Heart right ventricle (tissue), 16 donors: ENCODE measurements at places on chromosomes 5 and 9. TPM values are rescaled to one million over a fixed set of nuclear protein-coding genes. Genes with fewer than 3 reads are reported as not detected.

RNF130 gene
- polyA plus RNA-seq: 33.6 TPM

BTNL8 gene
- polyA plus RNA-seq: not detected

SPINK4 gene
- not detected for polyA plus RNA-seq

ABO gene
- 2.9 TPM for polyA plus RNA-seq

ADAMTS16 gene
- 0.01 TPM for polyA plus RNA-seq

FBP2 gene
- polyA plus RNA-seq: 0.04 TPM

ERP44 gene
- polyA plus RNA-seq: 19.5 TPM

IFNB1 gene
- polyA plus RNA-seq: not detected

CER1 gene
- polyA plus RNA-seq: not detected

CDH9 gene
- not detected for polyA plus RNA-seq

SLC2A6 gene
- 5.6 TPM for polyA plus RNA-seq

GADD45G gene
- polyA plus RNA-seq: 125 TPM
